ENCODE measurements at places on chromosomes 7 and 10.

DNA sequence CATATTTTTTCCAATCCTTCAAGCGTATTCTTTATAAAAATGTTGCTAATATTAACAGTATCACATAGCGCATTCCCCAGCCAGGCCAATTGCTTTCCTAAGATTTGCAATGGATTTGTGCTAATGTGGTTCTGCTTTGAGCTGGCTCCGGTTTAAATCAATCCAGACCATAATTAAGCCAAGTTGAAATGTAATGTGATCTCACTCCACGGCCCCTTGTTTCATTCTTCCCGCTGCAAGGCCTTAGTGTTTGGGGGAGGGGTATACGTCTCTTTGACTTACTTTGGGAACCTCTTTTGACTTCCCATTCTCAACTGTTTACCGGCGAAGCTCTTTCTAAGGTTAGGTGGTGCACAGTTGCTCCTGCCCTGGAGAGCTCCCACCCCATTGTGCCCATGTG, 86.4 kb downstream of the PRPF18 start:
- no peak for DNase-seq

GRCh38 chr10:48556065-48556464, 48.8 kb downstream of the ARHGAP22 start:
- no peak for DNase-seq

DNA sequence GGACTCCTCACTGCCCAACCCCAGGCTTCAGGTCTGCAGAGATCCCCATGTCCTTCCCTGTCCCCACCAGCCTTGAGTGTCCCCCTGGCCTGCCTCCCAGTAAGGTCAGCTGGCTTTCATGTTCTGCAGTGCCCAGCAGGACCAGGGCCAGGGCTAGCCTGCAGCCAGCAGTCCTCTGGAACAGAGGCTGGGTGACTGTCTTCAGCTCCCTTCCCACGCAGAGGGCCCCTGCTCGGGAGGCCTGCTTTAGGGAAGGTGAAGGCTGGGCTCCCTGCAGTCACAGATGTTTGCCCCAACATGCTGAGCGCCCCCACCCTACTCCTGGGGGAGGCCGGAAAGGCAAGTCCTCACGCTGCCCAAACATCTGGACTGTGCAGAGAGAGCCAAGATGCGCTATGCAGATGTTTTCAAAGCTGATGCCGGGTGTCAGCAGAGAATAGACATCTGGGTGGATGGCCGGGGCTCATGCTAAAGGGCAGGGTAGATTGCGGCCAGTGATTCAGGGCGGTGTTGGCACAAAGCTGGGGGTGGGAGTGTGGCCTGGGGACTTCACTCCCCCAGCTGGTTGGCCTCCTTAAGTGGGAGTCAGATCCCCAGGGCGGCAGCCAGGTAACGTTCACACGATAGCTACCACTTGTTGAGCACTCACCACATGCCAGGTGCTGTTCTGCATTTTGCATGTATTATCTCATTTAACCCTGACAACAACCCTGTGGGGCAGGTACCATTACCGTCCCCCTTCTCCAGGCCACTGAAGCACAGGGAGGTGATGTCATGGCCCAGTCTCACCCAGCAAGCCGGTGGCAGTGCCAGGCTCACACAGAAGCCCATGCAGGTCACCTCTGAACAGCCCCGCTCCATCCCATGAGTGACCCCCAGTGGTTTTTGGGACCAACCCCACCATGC, 71.2 kb upstream of the COL13A1 start:
- DNase-seq: no peak

- no peak for DNase-seq
Measured at GRCh38 chr7:47391726-47392125, 190.2 kb downstream of the TNS3 start.

Measured in HT-29 (cell line).